ENCODE measurements at places on chromosomes 3 and 15.

GRCh38 chr15:57356636-57357035 is 19.7 kb upstream of the CGNL1 start:
- no peak for DNase-seq

DNA sequence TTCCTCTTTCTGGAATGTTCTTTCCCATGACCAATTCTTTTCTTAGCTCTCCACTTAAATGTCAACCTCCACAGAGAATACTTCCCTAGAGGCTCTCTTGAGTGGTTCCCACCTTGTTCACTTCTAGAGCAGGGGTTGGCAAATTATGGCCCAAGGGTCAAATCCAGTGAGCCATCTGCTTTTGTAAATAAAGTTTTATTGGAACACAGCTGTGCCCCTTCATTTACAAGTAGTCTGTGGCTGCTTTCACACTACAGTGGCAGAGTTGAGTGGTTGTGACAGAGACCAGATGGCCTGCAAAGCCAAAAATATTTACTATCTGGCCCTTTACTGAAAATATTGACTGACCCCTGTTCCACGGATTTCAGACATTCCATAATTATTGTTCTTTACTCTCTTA is 166.2 kb downstream of the WNT5A start:
- DNase-seq: no peak

DNA sequence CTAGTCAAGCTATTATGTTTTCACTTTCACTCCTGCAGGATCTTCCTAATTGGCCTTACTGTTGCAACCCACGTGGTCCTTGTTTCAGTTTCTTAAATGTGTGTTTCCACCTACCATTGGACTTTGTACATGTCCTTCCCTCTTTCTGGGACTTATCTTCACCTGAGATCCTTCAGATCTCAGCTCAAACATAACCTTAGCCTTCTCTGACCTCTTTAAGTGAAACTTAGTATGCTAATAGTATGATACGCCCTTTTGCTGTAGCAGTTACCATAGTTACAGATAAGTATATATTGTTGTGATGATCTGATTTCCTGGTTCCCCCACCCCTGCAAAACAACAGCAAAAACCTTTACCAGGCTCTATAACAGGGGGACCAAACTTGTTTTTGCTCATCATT is 35.2 kb downstream of the U2SURP start:
- no peak for DNase-seq

DNA sequence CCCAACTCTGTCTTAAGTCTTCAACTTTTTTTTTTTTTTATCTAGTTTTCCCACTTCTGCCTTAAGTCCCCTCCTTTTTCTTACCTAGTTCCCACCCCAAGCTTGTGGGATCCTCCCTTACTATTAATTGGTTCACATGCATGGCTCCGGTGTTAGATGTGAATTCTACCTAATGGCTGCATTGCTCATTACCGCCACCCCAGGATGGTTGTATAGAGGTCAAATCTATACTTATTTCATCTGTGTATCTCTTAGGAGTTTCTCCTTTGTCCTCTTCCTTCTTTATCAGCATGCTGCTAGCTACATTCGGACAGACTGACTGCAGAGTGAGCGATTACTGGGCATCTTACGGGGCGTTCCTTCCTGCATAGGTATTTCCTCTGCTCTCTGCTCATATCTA is 605.7 kb upstream of the GRM7 start:
- no peak for DNase-seq

DNA sequence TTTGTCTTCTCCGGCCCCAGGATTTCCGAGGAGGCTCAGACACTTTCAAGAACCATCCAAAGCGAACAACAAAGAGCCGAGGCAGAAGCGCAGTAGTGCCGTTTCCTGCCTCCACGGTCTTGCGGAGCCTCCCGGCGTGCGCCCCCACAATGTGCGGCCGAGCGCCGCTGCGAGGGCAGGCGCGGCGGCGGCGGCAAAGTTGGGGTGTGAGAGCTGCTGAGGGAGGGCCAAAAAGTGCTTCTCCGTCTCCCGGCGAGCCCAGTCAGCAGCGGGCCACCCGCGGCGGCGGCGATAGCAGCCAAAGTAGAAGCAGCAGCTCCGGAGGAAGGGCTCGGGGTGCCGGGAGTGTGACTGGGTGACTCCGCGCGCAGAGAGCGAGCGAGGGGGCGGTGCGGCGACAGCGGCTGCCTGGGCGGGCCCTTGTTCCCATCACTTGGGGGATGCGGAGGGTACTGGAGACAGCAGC is 749.1 kb downstream of the ROBO1 start:
- no peak for DNase-seq

GRCh38 chr3:48561045-48561736 is 2.4 kb downstream of the UCN2 start:
- no peak for DNase-seq

DNA sequence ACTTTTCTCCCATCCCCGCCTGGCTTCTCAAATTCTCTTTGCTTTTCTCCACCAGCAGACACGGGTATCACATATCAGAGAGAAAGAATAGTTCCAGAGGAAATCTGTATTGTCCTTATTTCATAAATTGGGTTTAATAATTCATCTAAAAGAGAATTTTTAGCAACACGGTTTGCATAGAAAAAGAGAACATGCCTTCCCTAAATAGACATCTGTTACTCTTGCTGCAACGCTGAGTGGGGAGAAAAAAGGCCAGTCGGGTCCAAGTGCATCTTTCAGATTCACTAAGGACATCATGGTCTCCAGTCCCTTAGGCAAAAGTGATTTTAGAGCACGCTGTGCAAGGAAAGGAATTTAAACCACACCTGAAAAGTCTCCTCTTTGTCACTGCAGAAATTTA is 201.3 kb downstream of the ABHD5 start:
- DNase-seq: no peak

DNA sequence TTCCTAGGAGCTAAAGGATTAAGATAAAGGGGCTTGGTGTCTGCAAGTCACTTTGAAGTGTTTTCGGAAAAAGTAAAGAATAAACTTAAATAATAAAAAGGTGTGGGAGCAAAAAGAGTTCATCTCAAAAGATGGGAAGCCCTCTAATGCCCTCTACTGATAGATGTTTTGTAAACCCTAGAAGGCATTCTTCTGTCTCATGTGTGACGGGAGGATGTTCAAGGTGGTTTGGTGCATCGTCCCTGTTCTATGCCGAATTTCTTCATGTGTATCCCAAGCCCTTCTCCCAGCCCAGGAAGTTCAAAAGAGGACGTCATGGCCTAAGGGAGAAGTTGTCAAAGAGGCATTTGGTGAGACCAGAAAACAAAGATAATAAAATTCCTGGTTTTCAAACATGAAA is 37.2 kb downstream of the CCK start:
- DNase-seq: no peak

All from urinary bladder (tissue), 4 donors.